Kidney (tissue), 22 donors: ENCODE measurements at places on chromosomes 7 and 10. TPM values are rescaled to one million over a fixed set of nuclear protein-coding genes. Genes with fewer than 3 reads are reported as not detected.
A peak's percentile ranks its signal among the peaks of the same experiment; 100 is the strongest.

DNA sequence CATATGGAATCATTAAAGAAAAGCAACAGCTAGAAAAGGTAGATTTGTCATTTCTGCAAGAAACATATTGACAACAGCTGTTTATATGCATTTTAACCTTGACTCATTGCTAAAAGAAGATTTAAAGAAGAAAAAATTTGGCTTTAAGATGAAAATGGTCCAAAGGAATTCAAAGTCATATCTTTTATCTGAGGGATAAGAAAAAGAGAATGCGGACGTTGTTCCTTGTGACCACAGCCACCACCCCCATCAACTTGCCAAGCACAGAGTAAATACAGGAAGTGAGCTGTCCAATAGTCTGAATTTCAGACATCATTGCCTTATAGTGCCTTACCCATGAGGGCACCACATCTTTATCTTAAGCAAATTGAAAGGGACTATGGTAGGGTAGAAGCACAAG, 7.3 kb upstream of the CRPPA start:
- H3K27me3 ChIP-seq, result no peaks in the 10 kb centered on the region
- DNase-seq, result no peak
- no peaks in the 10 kb centered on the region for H3K36me3 ChIP-seq

DNA sequence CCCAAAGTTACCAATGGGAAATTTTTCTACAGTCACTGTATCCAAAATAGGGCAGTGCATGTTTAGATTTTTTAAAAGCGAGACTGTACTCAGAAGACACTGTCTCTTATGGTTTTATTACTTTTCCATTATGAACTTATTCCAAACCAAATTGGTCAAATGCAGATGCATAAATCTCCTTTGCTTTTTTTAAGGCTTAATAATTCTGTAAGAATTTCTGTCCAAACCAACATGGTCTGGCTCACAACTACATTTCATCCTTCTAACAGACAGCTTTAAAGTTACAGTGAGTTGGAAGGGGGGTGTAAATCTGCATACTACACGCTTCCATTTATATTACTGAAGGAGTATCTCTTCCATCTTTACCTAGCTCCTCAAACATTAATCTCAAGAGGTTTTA, 199.2 kb downstream of the SLC25A13 start:
- no peaks in the 10 kb centered on the region for H3K27me3 ChIP-seq
- H3K36me3 ChIP-seq, result peaks cover 3% of the 10 kb centered on the region
- no peak overlapping the region for H3K4me3 ChIP-seq
- H3K27ac ChIP-seq, result no peak overlapping the region
- no peak for DNase-seq

DNA sequence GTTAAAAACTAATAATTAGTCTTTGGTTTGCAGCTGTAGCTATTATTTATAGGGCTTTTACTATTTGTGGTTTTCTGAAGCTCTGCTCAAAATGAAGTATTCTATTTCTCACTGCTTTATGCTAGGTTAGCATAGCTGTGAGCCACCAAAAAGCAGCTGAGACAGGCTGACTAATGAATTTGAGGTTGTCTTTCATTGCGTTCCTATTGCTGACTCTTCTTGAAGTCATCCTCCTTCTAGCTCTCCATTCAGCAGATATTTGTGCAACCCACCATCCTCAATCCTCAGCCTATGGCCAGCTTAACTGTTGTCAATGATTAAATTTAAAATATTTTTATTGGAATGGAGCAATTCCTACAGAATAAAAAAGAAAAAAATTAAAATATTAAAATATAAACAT, 2.1 kb upstream of the RALA start:
- no peak for DNase-seq
- H3K36me3 ChIP-seq, result no peaks in the 10 kb centered on the region
- H3K4me1 ChIP-seq, result peaks cover 6% of the 10 kb centered on the region
- H3K4me3 ChIP-seq, result no peak overlapping the region
- H3K27me3 ChIP-seq, result no peaks in the 10 kb centered on the region

DNA sequence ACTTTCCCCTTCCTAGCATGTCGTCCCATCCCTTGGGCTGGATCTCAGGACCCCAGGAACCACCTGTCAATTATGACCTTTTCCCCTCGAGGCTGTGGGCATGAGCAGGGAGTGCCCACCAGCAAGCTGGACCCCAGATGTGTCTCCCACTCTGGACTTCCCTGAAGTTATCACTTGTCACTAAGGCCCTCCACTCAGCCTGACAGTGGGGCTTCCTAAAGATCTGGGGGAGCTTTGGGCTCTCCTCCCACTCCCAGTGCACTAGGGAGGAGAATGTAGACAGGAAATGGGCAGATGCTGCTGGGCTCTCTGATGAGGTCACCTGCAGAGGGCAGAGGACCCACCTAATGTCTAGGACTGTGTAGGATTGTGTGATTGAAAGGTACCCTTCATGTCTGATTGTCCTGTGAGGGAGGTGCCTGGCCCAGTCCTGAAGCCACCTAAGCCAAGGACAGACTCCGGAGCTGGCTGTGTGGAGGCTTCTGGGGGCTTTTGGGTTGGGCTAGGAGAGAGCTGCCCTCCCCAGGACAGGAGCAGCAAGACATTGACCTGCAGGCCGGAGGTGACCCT, 18.7 kb downstream of the MYO1G start:
- no peak overlapping the region for H3K4me3 ChIP-seq
- no peak for DNase-seq
- H3K36me3 ChIP-seq, result no peaks in the 10 kb centered on the region

- no peak overlapping the region for H3K4me3 ChIP-seq
- DNase-seq, result no peak
These were observed 58.3 kb downstream of the DPYSL4 start for GRCh38 chr10:132245056-132245455.

DNA sequence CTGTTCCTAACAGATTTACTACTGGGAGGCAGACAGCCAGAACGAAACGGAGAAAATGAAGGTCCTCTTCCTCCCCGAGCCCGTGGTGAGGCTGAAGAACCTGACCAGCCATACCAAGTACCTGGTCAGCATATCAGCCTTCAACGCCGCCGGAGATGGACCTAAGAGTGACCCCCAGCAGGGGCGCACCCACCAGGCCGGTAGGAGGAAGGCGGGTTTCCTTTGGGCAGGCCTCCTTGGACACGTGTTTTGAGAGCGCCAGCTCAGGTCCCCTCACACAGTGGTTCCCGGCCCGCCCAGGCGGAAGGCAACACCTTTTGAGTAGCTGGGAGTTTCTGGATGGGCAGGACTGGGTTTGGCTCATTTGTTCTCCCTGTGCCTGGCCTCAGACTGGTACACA, 474.0 kb upstream of the FOXK1 start:
- H3K27ac ChIP-seq, result no peak overlapping the region
- no peak overlapping the region for H3K4me3 ChIP-seq
- DNase-seq, result peak; percentile 61
- H3K4me1 ChIP-seq, result no peaks in the 10 kb centered on the region

GRCh38 chr10:128485701-128486235, 359.5 kb upstream of the MKI67 start:
- no peak overlapping the region for H3K4me3 ChIP-seq
- peaks cover under 1% of the 10 kb centered on the region for H3K27me3 ChIP-seq
- H3K4me1 ChIP-seq, result no peaks in the 10 kb centered on the region

- H3K4me3 ChIP-seq, result no peak overlapping the region
- H3K36me3 ChIP-seq, result no peaks in the 10 kb centered on the region
- no peak for DNase-seq
- no peaks in the 10 kb centered on the region for H3K27me3 ChIP-seq
These were observed 9.3 kb downstream of the FXYD4 start for GRCh38 chr10:43380610-43381222.

GRCh38 chr7:21908746-21909145, 37.0 kb downstream of the CDCA7L start:
- no peak overlapping the region for H3K27ac ChIP-seq
- H3K36me3 ChIP-seq, result no peaks in the 10 kb centered on the region
- H3K4me3 ChIP-seq, result no peak overlapping the region
- no peaks in the 10 kb centered on the region for H3K4me1 ChIP-seq
- no peaks in the 10 kb centered on the region for H3K27me3 ChIP-seq

- H3K27me3 ChIP-seq, result no peaks in the 10 kb centered on the region
- peak overlapping the region; percentile 26 for H3K27ac ChIP-seq
- peaks cover 7% of the 10 kb centered on the region for H3K4me1 ChIP-seq
- peaks cover 5% of the 10 kb centered on the region for H3K36me3 ChIP-seq
- H3K4me3 ChIP-seq, result peak overlapping the region; percentile 2
- DNase-seq, result no peak
These were observed 2.2 kb downstream of the MAP3K8 start for GRCh38 chr10:30436191-30436611.

- H3K27me3 ChIP-seq, result no peaks in the 10 kb centered on the region
These were observed 18.5 kb upstream of the JAZF1 start for GRCh38 chr7:28199021-28199510.

DNA sequence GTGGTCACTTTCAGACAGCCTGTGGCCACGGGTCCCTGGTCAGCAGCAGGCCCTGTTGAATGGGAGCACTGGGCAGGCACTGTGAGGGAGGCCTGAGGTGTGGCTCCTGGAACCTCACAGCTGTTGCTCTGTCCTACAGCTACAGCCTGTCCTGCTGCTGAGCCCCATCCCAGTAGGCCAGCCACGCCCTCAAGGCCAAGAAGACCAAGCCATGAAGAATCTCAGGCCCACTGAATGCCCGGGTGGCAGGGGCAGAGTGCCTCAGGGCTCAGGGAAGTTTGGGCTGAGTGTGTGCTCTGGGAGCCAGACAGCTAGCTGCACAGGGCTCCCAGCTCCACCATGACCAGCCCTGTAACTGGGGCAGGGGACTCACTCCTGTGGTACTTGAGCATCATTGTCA, 363.5 kb upstream of the NUPR2 start:
- no peaks in the 10 kb centered on the region for H3K36me3 ChIP-seq
- H3K4me1 ChIP-seq, result no peaks in the 10 kb centered on the region

- H3K4me1 ChIP-seq, result peaks cover 3% of the 10 kb centered on the region
- no peak for DNase-seq
- H3K27me3 ChIP-seq, result no peaks in the 10 kb centered on the region
These were observed 127.8 kb downstream of the ICA1 start for GRCh38 chr7:8134089-8134733.

DNA sequence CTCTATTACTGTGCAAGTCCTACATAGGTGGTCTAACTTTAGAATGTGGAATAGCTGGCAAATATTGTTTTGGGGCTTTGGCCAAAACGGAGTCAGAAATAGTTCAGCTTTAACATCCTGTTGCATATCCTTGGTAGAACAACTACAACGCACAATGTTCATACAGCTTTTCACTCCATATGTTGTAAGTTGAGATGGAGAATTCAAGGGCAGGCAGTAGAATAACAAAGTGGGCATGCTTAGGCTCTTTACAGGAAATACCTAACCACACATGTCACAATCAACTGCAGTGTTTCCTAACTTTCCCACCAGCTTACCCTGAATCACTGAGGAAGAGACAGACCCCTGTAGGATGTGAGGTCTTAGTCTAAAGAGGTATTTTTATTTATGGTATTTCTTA, 122.3 kb downstream of the PPP1R3A start:
- no peaks in the 10 kb centered on the region for H3K4me1 ChIP-seq
- no peak overlapping the region for H3K27ac ChIP-seq
- H3K27me3 ChIP-seq, result no peaks in the 10 kb centered on the region
- H3K4me3 ChIP-seq, result no peak overlapping the region
- DNase-seq, result no peak

GRCh38 chr10:6232846-6233724, 30.4 kb downstream of the PFKFB3 start:
- no peak overlapping the region for H3K27ac ChIP-seq
- H3K36me3 ChIP-seq, result peaks cover 12% of the 10 kb centered on the region
- H3K27me3 ChIP-seq, result no peaks in the 10 kb centered on the region
- H3K4me3 ChIP-seq, result no peak overlapping the region

DNA sequence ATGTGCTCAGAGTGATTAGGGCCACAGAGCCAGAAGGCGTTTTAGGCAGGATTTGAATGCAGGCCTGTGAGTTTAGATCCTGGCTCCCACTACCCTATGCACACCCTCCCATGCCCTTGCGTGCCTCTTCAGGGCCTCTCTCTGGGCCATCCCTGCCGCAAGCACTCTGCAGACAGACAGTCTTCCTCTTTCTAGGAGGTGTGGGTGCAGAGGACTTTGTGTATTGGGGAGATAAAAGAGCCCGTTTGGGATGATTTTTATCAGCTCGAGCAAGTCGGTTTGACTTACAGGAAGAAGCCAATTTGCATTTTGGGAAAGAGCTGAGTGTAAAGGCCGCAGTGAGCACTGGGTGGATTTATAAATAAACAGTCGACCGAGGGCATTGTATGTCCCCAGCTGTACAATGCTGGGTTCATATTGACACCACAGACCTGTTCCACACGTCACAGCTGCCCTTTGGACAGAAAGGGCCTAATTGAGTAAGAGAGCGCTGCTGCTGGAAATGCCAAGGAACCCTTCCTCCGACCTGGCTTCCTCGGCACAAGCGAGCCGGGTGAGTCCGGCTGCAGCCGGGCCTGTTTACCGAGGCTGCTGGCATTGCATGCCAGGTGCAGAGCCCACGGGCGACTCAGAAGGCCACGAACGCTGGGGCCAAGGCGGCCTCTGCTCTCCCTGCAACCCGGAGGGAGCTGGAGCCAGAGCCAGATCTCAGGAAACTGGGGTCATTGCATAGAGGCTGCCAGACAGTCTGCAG, 25.1 kb downstream of the ZMIZ1 start:
- DNase-seq, result no peak
- no peaks in the 10 kb centered on the region for H3K4me1 ChIP-seq
- H3K27me3 ChIP-seq, result no peaks in the 10 kb centered on the region
- H3K4me3 ChIP-seq, result no peak overlapping the region
- no peaks in the 10 kb centered on the region for H3K36me3 ChIP-seq

GRCh38 chr10:75592791-75593643, 161.6 kb downstream of the LRMDA start:
- no peaks in the 10 kb centered on the region for H3K27me3 ChIP-seq
- peaks cover 25% of the 10 kb centered on the region for H3K4me1 ChIP-seq
- peak overlapping the region; percentile 66 for H3K27ac ChIP-seq
- peak overlapping the region; percentile 50 for H3K4me3 ChIP-seq
- peak; percentile 86 for DNase-seq
- H3K36me3 ChIP-seq, result no peaks in the 10 kb centered on the region

PHTF2 gene
- total RNA-seq, result 13.8 TPM

ACHE gene
- 3.6 TPM for total RNA-seq

ABCB4 gene
- total RNA-seq, result 2.0 TPM

TCERG1L gene
- total RNA-seq, result not detected

IGFBP1 gene
- total RNA-seq, result not detected

PDE6C gene
- not detected for total RNA-seq

TUBAL3 gene
- 0.44 TPM for total RNA-seq

TACC2 gene
- 81.0 TPM for total RNA-seq

CTAGE8 gene
- 4.3 TPM for total RNA-seq
